ENCODE measurements at places on chromosomes 1 and 21. TPM values are rescaled to one million over a fixed set of nuclear protein-coding genes. Genes with fewer than 3 reads are reported as not detected.

DNA sequence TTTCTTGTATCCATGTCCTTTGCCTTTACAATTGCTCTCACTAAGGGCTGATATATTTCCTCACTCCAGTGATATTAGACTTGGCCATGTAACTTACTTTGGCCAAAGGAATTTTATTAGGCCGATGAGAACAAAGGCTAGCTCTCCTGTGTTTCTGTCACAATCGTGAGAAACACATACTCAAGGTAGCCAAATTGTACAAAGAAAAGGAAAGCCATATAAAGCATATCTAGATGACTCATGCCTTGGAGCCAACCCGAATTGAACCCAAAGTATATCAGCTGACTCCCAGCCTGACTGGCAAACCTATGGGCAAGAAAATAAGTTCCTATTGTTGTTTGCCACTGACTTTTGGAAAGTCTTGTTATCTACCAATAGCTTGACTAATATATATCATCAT lies 371.7 kb upstream of the LRRC7 start:
- no peaks in the 10 kb centered on the region for H3K4me1 ChIP-seq
- no peak overlapping the region for H3K4me3 ChIP-seq
- H3K27ac ChIP-seq = no peak overlapping the region
- H3K27me3 ChIP-seq = no peaks in the 10 kb centered on the region
- H3K36me3 ChIP-seq = no peaks in the 10 kb centered on the region

GRCh38 chr1:90356991-90357390 lies 360.1 kb downstream of the BARHL2 start:
- no peaks in the 10 kb centered on the region for H3K36me3 ChIP-seq
- H3K27ac ChIP-seq = no peak overlapping the region
- no peaks in the 10 kb centered on the region for H3K27me3 ChIP-seq
- DNase-seq = no peak
- H3K4me3 ChIP-seq = no peak overlapping the region
- no peaks in the 10 kb centered on the region for H3K4me1 ChIP-seq

DNA sequence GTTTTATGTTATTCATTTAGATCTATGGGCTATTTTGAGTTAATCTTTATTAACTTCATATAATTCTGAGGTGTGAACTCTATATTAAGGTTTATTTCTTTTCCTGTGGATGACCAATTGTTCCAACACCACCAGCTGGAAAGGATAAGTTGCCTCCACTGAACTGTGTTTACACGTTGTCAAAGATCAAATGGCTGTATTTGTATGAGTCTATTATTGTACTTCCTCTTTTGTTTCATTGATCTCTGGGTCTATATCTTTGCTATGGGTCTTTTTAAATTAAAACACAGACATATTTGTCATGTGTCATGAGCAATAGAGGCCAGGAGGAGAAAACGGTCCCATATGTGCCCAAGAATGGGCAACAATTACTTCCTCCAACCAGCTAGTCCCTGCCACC lies 5.2 kb upstream of the MAB21L3 start:
- no peak overlapping the region for H3K4me3 ChIP-seq
- H3K27ac ChIP-seq = no peak overlapping the region
- no peaks in the 10 kb centered on the region for H3K27me3 ChIP-seq
- peaks cover 2% of the 10 kb centered on the region for H3K4me1 ChIP-seq
- DNase-seq = no peak
- H3K36me3 ChIP-seq = no peaks in the 10 kb centered on the region

GRCh38 chr21:32929633-32930038 lies 96.1 kb upstream of the OLIG2 start:
- H3K27ac ChIP-seq = no peak overlapping the region
- no peak overlapping the region for H3K4me3 ChIP-seq
- H3K4me1 ChIP-seq = no peaks in the 10 kb centered on the region

DNA sequence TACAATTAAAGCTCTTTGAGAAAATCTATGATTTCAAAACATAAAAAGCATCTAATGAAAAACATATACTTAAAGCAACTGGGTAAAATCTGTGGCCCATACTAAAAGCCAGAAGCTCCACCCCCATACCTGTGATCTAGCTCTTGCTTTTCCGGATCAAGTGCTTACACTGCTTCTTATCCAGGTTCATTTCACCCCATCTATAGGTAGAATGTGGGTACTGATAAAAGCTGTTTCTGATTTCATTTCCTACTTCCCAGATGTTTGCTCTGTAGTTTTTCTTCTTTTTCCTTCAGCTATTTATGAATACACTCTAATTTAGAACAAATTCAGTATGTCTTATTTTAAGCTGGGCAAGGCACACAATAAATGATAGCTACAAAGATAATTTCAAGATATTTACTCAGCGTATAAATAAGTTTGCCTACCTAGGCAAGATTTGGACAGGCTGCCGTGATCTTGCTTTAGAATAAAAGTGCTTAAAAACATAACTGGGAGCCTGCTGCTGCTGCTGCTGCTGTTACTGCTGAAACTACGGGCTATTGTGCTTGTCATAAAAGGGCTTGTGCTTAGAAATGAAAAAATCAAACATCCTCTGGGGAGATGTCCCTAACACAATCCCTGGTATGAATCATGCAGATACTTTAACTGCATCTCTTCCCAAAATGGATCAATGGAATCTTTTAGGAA lies 2.1 kb downstream of the SIPA1L2 start:
- no peak overlapping the region for H3K27ac ChIP-seq
- no peak for DNase-seq
- peaks cover 2% of the 10 kb centered on the region for H3K4me1 ChIP-seq
- H3K27me3 ChIP-seq = no peaks in the 10 kb centered on the region
- no peak overlapping the region for H3K4me3 ChIP-seq

GRCh38 chr1:240070188-240070587 lies 21.5 kb upstream of the FMN2 start:
- H3K36me3 ChIP-seq = no peaks in the 10 kb centered on the region
- H3K4me3 ChIP-seq = no peak overlapping the region
- no peak for DNase-seq

DNA sequence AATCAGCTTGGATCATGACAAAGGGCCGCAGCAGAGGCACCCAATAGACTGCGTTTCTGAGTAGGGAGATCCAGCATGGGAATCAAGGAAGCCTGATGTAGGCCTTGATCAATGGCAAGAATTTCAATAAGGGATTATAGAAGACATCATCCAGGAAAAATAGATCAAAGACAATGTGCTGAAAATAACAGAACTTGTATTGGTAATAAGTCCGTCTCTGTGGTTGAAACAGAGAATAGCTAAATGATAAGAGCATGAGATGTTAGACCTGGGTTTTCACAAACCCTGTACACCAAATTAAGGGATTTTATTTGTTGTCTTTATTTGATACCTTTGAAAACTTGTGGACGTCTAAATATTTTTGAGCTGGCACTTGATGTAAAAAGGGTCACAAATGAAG lies 228.0 kb upstream of the SGIP1 start:
- no peaks in the 10 kb centered on the region for H3K36me3 ChIP-seq
- H3K27me3 ChIP-seq = no peaks in the 10 kb centered on the region
- H3K27ac ChIP-seq = no peak overlapping the region
- H3K4me1 ChIP-seq = no peaks in the 10 kb centered on the region
- H3K4me3 ChIP-seq = no peak overlapping the region
- DNase-seq = no peak

GRCh38 chr1:233627376-233627775 lies 13.5 kb downstream of the KCNK1 start:
- H3K36me3 ChIP-seq = no peaks in the 10 kb centered on the region
- no peak overlapping the region for H3K4me3 ChIP-seq
- no peak for DNase-seq
- no peak overlapping the region for H3K27ac ChIP-seq
- H3K4me1 ChIP-seq = no peaks in the 10 kb centered on the region

GRCh38 chr1:116276532-116276931 lies 96.5 kb upstream of the ATP1A1 start:
- H3K4me1 ChIP-seq = peaks cover 11% of the 10 kb centered on the region
- no peak for DNase-seq
- H3K27ac ChIP-seq = no peak overlapping the region

GRCh38 chr1:153292740-153293479 lies 19.8 kb downstream of the PGLYRP3 start:
- no peaks in the 10 kb centered on the region for H3K36me3 ChIP-seq
- no peak overlapping the region for H3K27ac ChIP-seq
- no peaks in the 10 kb centered on the region for H3K27me3 ChIP-seq
- H3K4me3 ChIP-seq = no peak overlapping the region

DNA sequence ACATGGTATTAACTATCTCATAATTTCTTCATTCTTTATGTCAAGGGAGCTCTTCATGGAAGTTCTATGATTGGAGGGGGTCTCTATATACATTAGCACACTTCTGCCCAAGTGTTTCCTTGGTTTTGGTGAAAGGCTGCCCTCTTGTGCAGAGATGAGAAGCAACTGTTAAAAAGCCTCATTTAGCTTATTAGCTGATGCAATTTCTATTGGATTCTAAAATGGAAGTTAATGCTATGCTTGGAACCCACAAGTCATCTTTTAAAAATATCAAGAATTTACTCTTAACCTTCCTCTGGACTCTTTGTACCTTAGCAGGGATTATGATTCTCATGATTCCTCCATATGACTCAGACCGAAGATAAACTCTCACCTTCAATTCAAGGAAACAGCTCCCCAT lies 328.9 kb downstream of the PTBP2 start:
- no peaks in the 10 kb centered on the region for H3K27me3 ChIP-seq
- H3K27ac ChIP-seq = no peak overlapping the region
- H3K36me3 ChIP-seq = no peaks in the 10 kb centered on the region
- H3K4me1 ChIP-seq = no peaks in the 10 kb centered on the region

DNA sequence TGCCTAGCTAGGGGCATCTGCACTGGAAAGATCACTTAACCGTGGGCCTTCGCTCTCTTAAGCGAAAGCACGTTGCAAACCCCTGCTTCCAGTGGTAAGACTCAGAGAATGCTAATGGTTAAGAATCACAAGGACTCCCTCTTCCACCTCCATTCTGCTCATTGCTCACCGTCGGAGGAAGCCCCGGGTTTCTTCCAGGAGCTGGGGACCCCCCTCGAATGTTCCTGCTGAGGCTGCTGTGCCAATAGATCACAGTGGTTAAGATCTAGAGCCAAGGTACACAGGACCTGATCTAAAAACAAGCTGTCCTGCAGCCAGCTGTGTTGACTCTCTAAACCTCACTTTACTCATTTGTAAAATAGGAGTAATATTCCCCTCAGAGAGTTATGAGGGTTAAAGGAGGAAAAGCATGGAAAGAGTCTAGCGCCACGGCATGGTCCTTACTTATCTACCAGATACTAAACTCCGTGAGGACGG lies 765 bp downstream of the VAMP3 start:
- peak overlapping the region; percentile 61 for H3K4me3 ChIP-seq
- DNase-seq = no peak
- no peaks in the 10 kb centered on the region for H3K36me3 ChIP-seq
- peaks cover 1% of the 10 kb centered on the region for H3K4me1 ChIP-seq
- H3K27ac ChIP-seq = peak overlapping the region; percentile 86
- no peaks in the 10 kb centered on the region for H3K27me3 ChIP-seq

- peak overlapping the region; percentile 21 for H3K4me3 ChIP-seq
- peak; percentile 57 for DNase-seq
- no peaks in the 10 kb centered on the region for H3K27me3 ChIP-seq
- no peaks in the 10 kb centered on the region for H3K4me1 ChIP-seq
Measured at GRCh38 chr1:205430696-205431305, 8.9 kb upstream of the LEMD1 start.

DNA sequence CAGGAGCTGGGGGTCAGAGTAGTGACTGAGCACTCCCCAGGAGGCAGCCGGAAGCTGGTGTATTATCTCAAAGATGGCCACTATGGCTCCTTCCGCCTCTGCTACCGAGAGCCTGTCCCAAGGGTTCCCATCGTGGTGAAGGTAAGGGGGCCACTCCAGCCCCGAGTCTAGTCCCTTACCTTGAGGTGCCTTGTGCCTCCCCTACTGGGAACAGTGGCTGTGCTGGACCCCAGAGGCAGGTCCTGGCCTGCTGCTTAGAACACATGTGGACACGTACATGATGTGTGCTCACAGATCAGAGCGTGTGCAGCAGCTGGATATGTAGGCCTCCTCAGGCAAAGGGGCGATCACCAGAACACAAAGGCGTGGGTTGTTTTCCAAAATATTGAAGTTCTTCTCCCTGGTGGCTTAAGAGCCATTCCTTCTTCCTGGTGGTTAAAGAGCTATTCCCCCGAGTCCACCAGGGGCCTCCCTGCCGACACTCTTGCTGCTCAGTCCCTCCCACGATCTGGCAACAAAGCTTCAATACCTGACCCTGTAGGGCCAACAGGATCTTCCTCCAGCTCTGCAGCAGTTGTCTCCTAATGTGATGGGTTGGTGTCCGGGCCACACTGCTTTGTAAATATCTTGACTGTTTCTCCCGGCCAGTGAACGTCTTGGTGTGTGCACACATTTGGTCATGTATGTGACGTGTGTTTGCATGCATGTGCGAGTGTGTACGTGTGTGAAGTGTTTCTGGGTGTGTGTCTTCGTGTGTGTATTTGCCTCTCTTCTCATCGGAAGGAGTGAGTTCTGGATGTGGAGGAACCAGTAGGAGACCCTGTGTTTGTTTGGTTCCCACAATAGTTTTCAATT lies 68.4 kb upstream of the TINAGL1 start:
- H3K36me3 ChIP-seq = no peaks in the 10 kb centered on the region
- no peak overlapping the region for H3K4me3 ChIP-seq
- no peak overlapping the region for H3K27ac ChIP-seq
- DNase-seq = no peak

DNA sequence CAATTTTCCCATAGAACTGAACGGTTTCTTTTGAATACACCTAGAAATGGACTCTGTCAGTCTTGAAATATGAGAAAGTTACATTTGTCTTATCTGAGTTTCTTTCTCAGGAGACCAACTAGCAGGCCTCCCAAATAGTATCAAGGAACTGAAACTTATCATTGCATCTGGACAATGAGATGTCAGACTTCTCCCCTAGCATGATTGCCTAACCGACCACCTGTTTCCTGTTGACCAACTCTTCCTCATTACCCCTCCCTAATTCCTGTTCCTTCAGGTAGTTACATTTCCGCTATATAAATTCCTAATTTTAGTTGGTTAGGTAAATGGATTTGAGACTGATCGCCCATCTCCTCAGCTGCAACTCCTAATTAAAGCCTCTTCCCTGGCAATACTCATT lies 1587.3 kb downstream of the NCAM2 start:
- H3K4me1 ChIP-seq = no peaks in the 10 kb centered on the region
- no peak overlapping the region for H3K4me3 ChIP-seq
- H3K27me3 ChIP-seq = peaks cover 3% of the 10 kb centered on the region
- no peaks in the 10 kb centered on the region for H3K36me3 ChIP-seq
- no peak for DNase-seq
- H3K27ac ChIP-seq = no peak overlapping the region

- H3K4me3 ChIP-seq = no peak overlapping the region
- no peak overlapping the region for H3K27ac ChIP-seq
- no peaks in the 10 kb centered on the region for H3K27me3 ChIP-seq
- no peak for DNase-seq
- no peaks in the 10 kb centered on the region for H3K36me3 ChIP-seq
- no peaks in the 10 kb centered on the region for H3K4me1 ChIP-seq
Measured at GRCh38 chr1:81660286-81660685, 140.4 kb upstream of the ADGRL2 start.

- no peak for DNase-seq
- no peak overlapping the region for H3K27ac ChIP-seq
- H3K27me3 ChIP-seq = no peaks in the 10 kb centered on the region
- no peak overlapping the region for H3K4me3 ChIP-seq
- H3K36me3 ChIP-seq = no peaks in the 10 kb centered on the region
- H3K4me1 ChIP-seq = no peaks in the 10 kb centered on the region
Measured at GRCh38 chr1:191099696-191100095, 622.0 kb upstream of the BRINP3 start.

GRCh38 chr1:115822117-115822516 lies 18.8 kb downstream of the NHLH2 start:
- H3K4me3 ChIP-seq = no peak overlapping the region
- H3K27ac ChIP-seq = no peak overlapping the region

CD247 gene
- polyA plus RNA-seq = 0.61 TPM

DPT gene
- 1.3 TPM for polyA plus RNA-seq

KRTAP11-1 gene
- polyA plus RNA-seq = not detected

ASAP3 gene
- polyA plus RNA-seq = 12.5 TPM

CYP4Z1 gene
- polyA plus RNA-seq = 0.21 TPM

COL24A1 gene
- not detected for polyA plus RNA-seq

MARCKSL1 gene
- polyA plus RNA-seq = 29.5 TPM

CLDN17 gene
- not detected for polyA plus RNA-seq
